ENCODE measurements at places on chromosomes 6 and 20.

GRCh38 chr6:113674075-113674474 is 183.1 kb upstream of the MARCKS start:
- no peak for DNase-seq

- DNase-seq = no peak
Measured at GRCh38 chr20:59326188-59326587, 25.8 kb downstream of the EDN3 start.

- DNase-seq = no peak
Measured at GRCh38 chr6:170274713-170275560, 15.9 kb downstream of the DLL1 start.

GRCh38 chr6:37171201-37171969 is 1.4 kb downstream of the PIM1 start:
- DNase-seq = peak; percentile 22

DNA sequence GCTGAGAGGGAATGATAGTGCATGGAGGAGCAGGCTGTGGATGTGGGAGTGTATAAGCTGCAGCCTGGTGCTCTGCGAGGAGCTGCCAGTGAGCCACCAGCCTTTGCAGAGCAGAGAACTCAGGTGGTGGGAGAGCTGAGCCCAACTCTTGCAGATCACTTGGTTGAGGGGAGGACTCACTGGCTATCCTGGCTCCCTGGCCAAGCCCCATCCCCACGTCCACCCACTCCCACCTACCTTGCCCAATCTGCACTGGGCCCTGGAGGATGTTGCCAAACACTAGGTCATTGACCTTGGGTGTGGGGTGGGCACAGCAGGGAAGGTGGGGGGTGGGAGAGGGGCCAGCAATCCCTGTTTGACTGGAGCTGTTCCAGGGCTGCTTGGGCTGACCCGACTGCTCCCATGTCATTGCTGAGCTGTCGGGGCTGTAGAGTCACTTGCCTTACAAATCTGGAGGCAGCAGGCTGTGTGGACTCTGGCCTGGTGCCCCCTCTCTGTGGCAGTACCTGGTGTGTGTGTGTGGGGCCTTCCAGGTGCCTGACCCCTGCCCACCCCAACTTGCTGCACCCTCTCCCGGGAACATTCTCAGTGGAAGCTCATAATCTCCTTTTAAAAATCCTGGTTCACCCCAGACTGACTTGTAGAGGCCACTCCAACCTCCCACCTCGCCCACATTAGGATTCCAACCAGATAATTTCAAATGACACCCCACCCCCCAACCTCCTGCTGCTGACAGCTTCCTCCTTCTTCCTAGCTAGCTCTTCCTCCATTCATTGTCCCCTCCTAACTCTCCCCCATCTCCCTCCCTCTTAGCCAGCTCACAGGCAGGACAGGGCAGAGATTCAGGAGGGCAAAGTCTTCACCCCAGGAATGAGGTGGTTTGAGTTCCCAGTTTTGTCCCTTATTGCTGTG is 162.3 kb downstream of the MRPL14 start:
- DNase-seq = no peak

DNA sequence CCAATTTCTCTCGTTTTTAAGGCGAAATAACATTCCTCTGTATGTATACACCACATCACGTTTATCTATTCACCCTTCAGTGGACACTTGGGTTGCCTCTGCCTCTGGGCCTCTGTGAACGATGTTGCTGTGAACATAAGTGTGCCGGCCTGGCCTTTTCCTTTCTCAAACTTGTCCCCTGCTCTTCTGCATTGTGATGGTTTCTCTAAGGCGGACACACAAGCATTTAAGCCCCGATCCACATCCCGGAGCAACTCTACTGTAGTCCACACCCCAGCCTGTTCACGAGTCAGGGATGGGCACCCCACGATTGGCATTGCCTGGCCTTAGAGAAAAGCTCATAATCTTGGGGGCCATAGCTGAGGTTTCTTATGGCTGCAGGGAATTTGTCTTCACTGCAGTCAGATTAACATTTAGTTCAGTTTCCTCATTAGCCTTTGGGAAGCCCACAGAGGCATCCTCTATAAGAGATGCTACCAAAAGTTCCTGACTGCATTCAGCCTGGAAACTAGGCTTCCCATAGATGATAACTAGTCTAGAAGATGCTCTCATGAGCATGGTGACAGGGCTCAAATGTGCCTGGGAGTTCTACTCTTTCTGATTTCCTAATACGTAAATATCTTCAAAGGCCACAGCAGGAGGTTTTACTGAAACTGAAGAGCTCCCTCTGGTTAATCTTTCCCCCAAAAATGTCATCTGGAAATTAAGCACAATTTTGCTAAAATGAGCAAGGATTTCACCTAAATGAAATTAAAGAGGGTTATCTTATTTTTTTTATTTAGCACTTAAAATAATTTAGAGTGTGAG is 762 bp downstream of the ZC3H12D start:
- DNase-seq = no peak

GRCh38 chr6:80454661-80455365 is 348.3 kb downstream of the BCKDHB start:
- DNase-seq = no peak

DNA sequence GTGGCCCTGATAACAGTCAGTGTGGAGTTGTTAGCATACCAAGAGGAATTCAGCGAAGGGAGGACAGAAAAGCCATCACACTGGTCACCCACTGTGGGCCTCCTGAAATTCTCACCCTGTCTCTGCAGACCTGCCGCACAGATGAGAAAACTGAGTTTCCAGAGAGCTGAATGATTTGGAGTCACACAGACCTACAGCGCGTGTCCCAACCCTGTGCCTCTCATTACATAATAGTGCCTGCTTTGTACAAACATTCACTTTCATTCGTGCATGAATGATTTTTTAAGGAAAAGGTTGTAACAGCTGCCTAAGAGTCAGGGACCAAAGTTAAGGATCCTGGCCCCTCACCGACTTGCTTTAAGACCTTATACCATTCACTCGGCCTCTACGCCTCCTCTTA is 62.7 kb downstream of the THBS2 start:
- DNase-seq = no peak

- DNase-seq = no peak
Measured at GRCh38 chr6:29294499-29294914, 7.0 kb upstream of the OR14J1 start.

DNA sequence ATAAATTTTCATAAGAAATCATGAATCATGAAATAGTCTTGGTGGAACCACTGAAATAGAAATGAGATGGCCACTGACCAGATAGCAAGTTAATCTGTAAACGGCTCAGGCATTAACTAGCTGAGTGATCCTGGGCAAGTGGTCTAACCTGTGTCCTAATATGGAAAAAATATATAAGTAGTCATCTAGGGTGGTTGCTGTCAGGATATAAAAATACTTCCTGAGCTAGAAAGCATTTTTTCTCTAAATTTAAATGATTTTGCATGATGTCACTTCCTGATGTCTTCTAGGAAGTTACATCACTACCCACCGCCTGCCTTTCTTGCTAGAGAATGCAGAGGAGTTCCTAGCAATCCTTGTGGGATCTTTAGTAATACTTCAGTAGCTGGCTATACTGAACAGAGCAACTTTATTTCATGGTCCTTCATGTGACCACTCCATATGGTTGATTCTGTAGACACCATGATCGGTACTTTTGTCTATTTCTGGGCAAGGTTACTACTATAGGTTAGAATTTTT is 228.1 kb upstream of the CEP162 start:
- no peak for DNase-seq

DNA sequence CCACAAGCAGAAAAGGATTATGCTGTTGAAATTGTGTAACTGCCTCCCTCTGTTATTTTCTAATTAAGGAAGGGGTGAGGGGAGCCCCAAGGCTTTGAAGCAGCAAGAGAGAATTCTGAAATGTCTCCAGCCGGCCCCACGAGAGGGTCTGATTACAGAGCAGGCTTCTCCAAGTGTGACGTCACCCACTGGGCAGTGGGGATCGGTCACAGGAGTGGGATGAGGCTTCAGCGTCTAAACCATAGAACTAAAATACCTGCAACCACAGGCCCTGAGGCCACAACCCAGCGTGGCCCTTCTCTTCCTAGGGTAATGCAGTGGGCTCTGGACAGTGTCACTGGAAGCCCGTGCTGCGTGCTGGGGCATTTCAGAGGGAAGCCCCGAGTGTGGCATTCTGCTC is 38.6 kb upstream of the APCDD1L start:
- no peak for DNase-seq

DNA sequence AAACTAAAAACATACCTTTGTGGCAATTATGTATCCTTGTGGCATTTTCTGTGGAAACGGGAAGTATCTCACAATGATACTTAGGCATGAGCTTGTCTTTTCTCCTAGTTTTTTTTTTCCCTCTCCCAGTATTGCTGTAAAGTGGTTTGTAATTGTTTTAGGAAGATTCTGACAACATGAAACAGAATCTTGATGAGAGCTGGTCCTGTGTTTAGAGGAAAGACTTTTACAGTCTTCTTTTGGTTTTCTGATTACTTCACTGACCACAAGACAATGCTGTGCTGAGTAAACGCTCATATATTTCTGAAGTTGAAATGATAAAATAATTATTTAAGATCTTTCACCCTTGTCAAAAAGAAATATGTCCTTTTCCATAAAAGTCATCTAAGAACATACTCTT is 201.2 kb downstream of the FOXC1 start:
- DNase-seq = no peak

DNA sequence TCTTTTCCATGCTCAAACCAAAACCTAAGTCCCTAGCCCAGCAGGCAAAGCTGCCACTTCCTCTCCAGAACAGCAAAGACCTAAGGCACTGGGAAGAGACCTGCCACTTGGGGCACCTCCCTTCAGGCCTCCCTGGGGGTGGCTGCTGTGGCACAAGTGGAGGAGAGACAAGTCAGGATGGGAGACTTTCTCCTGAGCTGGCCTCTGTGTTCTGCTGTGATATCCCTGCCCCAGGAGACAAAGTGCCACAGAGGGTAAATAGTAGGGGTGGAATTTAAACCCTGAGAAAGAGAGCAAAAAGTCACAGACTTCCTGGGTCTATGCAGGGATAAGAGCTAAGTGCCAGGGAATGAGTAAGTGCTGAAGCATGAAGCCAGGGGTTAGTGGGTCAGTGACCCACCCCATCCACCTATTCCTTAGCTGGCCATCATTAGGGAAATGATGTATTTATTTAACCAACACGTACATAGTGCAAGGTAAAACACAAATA is 84.2 kb downstream of the MRPL14 start:
- peak; percentile 26 for DNase-seq

DNA sequence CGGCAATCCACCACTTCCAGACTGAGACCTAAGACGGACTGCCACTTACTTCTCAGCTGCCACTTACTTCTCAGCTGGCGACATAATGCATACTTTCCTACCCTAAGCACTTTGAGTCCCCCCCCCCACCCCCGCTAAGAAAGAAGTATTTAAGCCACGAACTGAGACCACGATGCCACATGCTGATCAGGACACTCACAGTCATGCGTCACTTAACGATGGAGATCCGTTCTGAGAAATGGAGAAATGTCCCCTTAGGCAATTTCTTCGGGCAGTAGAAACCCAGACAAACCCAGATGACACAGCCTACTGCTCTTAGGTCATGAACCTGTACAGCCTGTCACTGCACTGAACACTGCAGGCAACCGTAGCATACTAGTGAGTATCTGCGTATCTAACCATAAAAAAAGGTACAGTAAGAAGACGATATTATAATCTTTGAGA is 690 bp downstream of the IFNGR1 start:
- peak; percentile 98 for DNase-seq

GRCh38 chr6:166989427-166990032 is 9.7 kb upstream of the CEP43 start:
- DNase-seq = peak; percentile 44

All from CD14-positive monocyte (primary cell).